ENCODE measurements at places on chromosomes 3 and 15.

GRCh38 chr3:172133838-172134237 is 94.5 kb downstream of the FNDC3B start:
- no peak for DNase-seq

DNA sequence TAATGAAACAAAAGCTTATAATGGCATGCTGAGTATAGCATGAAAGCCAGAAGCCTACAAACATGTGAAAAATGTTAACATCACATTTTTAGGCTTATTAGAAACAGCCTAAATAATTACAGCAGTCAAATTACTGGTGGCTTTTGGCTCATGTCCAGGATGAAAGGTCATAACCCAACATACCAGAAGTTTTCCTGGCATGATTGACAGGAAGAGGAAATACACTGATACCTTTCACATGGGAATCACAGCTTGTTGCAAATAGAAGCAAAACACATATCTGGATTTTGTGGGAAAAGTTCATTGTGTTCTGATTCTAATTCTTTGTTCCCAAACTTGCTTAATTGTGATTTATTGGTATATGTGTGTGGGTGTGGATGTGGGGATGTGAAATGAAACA is 393.5 kb upstream of the ARRDC4 start:
- DNase-seq, result no peak

DNA sequence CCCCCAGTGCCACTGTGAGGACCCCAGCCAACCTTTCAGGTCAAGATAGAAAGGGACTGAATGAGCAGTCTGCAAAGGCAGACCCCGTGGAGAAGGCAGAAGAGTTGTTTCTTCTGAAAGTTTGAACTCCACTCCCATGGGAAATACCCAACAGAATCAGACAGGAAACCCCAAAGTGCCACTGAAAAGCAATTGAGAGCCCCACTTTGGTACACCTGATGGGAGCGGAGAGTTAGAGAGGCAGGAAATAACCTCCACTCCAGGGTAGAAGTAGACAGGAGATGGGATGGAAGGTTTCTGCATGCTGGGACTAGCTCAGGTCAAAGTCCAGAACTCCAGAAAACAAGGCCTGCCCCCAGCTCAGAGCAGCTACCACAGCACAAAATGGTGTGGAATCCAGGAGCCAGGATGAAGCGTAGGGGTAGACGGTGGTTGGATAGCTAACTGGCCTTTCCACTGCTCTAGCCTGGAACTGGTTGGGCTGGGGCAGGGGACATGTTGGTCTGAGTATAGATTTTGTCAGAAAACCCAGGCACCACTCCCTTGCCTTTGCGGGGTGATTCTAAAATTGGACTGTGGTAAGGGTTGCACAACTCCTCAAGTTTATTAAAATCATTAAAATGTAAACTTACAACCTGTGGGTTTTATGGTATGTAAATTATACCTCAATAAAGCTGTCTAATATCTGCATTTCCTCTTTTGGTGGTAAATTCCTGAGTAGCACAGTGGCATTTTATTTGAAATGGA is 1.9 kb upstream of the RAB43 start:
- no peak for DNase-seq

DNA sequence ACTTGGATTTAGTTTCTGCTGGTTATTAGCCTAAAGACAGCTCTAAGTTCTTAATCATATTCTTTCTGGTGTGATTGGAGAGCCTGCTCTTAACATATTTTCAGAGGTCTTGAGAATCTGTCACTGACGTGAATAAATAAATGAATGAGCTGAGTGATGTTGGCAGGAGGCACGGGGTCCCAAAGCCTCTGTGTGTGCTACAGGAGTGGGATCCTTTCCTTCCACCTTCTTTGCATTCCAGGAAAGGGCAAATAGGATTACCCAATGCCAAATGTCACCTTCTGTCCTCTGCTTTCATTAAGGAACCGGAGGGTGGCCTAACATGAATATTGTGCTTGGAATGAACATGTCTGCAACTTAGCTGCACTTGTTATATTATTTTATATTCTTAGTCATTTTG is 53.1 kb downstream of the CD47 start:
- no peak for DNase-seq
